ENCODE measurements at places on chromosomes 16 and 17.

- no peak for DNase-seq
These were observed 814.4 kb downstream of the CDH11 start for GRCh38 chr16:64307431-64307830.

- DNase-seq = no peak
These were observed 60.8 kb downstream of the PARN start for GRCh38 chr16:14569213-14569612.

DNA sequence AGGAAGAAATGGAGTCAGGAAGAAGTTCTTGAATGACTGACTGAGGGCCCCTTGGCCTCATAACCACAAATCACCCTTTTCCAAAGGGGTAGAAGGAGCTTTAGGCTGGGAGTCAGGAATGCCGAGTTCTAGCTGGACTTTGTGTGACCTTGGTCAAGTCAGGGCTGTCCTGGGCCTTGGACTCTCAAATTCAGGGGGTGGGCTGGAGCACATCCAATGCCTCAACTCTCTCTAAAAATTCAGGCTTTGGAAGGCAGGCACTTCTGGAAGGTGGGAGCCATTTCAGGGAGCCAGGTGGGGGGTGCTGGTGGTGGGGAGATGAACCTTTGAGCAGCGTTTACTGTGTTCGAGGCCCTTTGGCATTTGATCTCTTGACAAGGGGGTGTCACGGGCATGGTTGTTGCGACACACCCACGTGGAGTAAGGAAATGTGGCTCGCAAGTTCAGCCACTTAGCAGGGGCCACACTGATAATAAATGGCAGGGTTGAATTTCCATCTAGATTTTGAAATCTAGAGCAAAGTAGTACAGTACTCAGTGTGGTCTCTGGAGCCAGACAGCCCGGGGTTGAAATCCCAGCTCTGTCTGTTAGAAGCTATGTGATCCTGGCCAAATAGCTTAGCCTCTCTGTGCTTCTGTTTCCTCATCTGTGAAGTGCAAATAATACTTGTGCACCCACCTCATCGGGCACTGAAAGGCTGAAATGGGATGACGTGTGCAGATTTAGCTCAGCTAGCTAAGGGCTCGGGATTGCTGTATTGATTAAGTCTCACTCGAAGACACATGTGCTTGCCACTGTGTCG is 47.1 kb upstream of the CIBAR2 start:
- no peak for DNase-seq

DNA sequence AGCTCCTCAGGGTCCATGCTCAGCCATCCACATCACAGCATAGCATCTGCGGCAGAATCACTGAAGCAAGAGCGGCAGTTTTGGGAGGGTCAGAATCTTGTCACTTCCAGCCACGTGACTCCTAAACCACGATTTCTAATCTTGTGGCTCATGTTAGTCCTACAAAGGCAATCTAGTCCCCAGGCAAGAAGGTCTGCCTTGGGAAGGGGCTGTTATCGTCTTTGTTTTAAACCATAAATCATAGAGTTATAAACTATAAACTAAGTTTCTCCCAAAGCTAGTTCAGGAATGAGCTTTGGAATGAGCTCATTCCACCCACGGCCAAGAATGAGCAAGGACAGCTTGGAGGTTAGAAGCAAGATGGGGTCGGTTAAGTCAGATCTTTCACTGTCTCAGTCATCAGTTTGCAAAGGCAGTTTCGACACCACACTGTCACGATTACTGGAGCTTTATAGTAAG is 20.8 kb upstream of the DNAH17 start:
- no peak for DNase-seq

GRCh38 chr16:785563-786535 is 2.3 kb downstream of the RPUSD1 start:
- DNase-seq = peak; percentile 91

GRCh38 chr17:78905541-78905940 is 2.5 kb upstream of the CEP295NL start:
- no peak for DNase-seq

DNA sequence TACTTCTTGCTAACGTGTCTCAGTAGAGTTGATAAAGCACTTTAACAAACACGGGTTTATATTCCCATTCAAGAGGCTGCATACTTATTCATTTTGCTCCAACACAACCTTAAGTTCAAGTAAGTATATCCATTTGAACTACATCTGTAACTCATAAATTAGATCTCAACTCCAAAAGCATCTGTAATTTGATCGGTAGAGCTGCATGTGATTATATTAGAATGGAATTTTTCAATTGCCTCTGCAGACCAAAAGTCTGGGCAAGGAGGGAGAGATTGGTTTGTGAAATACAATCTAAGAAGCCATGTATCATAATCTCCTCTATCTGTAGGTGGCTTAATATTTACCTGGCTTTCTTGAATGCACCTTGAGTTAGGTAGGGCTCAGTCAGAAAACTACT is 371.0 kb downstream of the RBFOX1 start:
- DNase-seq = no peak

DNA sequence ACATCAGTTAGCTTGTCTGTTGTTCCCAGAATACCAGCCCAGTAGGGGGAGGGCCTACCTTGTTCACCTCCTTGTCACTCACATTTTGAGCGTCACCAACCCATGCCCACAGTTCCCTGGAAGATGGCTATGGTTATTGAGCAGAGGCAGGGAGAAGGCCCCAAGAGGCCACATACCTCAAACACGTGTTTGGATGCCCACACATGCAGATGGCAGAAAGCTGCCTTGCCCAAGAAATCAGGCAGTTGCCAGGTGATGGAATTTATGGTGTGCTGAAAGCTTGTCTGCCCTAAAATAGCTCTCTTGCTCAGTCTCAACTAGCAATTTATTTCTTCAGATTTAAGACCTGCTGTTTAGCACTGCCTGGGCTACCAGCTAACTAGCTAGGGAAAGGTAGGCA is 16.5 kb upstream of the CMTM4 start:
- no peak for DNase-seq

DNA sequence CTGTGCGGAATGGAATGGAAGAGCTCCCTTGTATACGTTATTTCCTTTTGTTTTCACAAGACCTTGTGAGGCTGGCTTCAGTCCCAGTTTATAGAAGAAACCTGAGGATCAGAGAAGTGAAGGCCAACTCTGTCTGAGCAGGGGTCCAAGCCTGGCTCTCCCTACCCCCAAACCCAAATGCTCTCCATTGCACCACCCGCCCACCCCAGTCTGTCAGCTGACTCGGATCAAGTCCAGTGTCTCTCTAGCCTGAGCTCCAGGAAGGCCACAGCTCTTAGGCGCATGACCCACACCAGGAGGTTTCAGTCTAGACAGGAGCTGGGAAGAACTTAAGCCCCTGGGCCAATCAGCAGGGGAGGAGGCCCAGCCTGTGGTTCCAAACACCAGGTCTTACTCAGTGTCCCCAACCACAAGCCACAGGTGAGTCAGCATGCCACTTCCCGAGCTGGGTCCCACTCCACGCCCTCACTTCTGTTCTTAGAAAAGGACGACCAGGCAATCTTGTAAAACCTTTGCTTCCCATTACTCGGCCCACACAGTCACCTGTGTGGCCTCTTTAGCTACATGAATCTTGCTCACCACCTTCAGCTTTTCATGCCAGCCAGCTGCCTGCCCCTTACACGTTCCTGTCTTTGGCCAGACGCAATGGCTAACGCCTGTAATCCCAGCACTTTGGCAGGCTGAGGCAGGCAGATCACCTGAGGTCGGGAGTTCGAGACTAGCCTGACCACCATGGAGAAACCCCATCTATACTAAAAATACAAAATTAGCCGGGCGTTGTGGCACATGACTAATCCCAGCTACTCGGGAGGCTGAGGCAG is 27.8 kb downstream of the TK2 start:
- no peak for DNase-seq

DNA sequence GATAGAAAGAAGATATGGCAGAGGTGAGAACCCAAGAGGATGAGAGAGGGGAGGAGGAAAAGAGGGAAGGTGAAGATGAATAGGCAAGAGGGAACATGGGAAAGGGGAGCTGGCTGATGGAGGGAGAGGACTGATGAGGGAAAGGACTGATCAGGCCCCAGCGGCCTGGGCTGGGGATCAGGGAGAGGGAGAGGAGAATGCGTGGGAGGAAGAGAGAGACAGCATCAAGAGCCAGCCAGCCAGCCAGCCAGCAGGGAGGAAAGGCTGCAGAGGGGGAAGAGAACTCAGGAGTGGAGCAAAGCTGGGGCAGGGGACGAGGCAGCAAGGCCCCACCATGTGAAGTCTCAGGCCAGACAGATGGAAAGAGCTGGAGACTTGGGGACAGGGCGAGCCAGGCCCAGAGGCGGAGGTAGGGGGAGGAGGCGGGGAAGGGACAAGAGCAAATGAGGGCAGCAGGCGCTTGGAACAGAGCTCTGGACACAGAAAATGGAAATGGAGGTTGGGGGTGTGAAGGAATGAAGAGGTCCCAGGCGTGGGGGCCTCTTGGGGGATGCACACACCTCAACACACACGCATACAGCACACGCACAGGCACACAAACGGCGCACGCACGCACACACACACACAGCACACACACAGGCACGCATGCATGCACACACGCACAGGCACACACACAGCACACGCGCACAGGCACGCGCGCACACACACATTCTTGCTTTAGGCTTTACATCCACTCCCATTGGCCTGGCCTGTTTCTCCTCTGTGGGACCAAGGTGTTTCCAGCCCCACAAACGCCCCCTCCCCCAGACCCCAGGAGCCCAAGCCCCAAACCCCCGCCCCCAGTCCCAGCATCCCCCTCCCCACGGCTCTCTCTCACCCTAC is 12.3 kb downstream of the DLG4 start:
- peak; percentile 53 for DNase-seq

DNA sequence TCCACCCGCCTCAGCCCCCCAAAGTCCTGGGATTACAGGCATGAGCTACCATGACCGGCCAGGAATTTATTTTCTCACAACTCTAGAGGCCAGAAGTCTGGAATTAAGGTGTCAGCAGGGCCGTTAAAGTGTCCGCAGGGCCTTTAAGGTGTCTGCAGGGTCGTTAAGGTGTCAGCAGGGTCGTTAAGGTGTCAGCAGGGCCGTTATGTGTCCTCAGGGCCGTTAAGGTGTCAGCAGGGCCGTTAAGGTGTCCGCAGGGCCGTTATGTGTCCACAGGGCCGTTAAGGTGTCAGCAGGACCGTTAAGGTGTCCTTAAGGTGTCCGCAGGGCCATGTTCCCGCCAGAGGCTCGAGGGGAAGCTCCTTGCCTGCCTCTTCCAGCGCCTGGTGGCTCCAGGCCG is 125.2 kb downstream of the RAP1GAP2 start:
- no peak for DNase-seq

DNA sequence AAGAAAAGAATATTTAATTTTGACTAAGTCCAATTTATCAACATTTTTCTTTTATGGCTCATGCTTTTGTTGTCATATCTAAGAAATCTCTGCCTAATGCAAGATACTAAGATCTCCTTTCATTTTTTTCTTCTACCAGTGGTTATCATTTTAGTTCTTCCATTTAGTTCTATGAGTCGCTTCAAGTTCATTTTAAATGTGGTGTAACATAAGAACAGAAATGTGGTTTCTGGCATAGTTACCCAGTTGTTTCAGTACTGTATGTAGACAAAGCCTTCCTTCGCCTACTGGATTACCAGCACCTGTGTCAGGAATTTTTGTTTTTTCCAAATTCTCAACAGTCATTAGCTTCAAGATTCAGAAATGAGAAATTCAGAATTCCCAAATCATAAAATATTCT is 175.7 kb downstream of the PARN start:
- DNase-seq = no peak

DNA sequence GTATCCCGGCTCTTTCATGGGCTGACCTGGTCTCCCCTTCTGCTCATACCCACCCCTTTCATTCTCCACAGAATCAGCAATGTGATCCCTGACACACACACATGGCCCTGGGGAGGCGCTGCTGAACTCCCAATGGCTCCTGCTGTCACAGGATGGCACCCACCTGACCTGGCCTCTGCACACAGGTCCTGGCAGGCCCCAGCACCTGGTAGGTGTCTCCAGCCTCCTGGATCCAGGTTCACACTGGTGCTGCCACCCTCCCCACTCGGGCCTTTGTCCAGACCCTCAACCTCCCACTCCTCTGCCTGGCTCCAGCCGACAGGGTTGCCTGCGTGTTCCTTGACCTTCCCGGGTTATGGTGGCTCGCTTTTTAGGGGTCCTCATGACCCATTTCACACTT is 1.3 kb upstream of the CD300C start:
- DNase-seq = no peak

DNA sequence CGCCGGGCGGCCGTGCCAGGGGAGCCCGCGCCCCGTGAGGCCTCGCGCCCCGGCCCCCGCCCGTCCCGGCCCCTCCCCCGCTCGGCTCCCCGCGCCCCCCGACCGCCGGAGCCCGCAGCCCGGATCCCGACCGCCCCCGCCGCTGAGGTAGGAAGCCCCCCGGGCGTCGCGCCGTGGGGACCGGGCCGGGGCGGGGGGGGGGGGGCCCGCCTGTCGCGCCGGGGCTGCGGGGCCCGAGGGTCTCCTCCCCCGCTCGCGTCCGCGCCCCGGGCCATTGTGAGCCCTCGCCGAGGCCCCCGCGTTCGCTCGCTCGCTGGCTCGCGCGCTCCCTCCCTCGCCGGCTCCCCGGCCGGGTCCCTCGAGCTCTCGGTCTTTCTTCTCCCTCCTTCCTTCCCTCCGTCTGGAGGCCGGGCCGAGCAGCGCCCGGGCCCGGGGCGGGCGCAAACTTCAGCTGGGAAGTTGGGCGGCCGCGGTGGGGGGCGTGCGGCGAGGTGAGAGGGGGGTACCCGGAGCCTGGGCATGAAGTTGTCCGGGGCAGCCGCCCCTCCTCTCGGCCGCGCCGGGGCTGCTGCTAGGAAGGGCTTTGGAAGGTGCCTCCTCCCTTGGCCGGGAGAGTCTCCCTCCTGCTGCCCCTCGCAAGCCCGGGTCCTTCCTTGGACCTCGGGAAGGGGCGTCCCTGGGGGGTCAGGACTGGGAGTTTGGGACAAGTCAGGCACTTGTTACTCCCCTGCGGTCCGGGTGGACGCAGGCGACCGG is 419 bp downstream of the GLIS2 start:
- no peak for DNase-seq

- no peak for DNase-seq
These were observed 1.5 kb downstream of the FLCN start for GRCh38 chr17:17235212-17236174.

- DNase-seq = no peak
These were observed 38.5 kb downstream of the DNAH9 start for GRCh38 chr17:11636771-11637170.

DNA sequence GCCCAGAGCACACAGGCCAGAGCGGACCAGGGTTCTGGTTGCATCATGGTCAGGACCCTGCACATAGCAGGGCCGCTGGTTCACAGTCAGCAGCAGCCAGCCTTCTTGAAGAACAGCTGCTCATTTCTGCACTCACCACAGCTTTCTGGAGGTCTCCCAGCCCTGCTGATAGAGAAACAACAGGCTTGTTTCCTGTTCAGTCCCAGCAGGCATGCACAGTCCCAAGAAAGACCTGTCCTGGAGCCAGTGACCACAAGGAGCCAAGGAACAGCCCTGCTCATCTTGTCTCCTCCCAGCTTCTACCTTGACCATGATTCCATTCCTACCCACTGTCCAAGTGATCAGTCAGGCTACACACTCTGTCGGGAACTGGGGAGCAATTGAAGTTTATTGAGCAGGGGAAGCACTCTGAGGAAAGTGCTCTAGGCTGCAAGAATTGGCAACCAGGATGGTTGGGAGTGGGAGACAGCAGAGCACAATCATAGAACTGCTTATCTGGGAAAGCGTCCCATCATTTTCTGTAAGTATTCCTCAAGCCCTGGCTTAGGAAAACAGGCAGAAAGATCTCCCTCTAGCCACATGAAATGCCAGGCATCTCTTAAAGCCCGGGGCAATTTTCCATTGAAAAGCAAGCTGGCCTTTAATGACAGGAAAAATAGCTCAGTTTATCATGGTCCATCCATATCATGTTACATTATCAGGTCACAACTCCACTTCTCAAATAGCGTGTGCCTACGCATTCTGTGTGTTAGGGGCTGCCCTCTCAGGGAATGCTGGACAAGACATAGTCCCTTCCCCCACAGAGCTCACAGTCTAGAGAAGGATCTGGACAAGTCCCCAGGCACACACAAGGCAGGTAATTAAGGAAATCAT is 155.4 kb upstream of the FOXF1 start:
- no peak for DNase-seq

Measured in WERI-Rb-1 (cell line).